CD4-positive, alpha-beta T cell treated with Interleukin-4 for 4 hours (primary cell): ENCODE measurements at places on chromosomes 5 and 9.
A peak's percentile ranks its signal among the peaks of the same experiment; 100 is the strongest.

DNA sequence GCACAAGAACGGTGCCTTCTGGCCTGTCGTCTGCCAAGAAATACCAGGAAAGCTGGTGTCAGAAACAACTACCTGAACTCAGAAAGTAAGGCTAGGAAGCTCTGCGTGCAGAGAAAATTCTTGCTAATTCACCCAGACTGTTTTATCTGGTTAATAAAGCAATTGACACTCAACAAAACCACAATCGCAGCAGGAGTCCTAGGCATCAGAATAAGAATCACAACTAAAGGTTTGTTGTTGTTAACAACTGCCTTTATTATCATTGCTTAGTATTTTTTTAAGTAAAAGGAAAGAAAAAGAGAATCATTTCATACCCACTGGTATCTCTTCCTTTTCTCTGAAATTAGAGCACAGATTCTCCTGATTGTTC is 3.9 kb upstream of the ISL1 start:
- DNase-seq, result no peak

DNA sequence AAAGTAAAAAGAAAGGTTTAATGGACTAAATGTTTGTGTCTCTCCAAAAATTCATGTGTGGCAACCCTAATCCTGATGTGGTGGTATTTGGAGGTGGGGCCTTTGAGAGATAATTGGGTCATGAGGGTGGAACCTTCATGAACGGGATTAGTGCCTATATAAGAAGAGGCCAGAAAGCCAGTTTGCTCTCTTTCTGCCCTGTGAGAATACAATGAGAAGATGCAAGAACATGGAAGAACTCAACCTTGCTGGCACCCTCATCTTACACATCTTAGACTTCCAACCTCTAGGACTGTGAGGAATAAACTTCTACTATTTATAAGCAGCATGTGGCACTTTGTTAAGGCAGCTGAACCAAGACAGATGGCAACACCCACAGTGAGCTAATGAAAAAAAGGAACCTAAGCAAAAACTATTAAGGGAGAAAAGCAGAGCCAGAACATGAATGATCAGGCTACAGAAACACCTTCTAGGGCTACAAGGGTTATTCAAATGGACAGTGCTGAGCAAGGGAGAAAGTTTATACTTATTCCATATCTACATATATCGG is 159.5 kb downstream of the PLK2 start:
- DNase-seq, result no peak

DNA sequence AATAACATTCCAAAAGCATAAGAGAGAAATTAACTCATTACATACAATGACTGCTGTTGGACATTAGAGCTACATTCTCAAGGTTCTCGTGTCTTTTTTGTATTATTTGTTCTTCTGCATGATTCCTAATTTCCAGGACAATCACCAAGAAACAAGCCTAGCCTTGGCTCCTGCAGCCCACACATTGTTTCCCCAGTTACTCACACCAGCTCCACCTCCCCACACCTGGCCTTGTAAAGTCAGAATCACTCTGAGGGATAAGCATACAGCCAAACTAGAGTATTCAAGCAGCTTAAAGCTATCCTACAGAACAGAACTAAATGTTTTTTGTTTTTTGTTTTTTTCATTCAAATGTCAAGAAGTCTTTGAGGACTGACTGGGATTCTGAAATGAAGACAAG is 189.2 kb downstream of the HINT1 start:
- DNase-seq, result no peak

- DNase-seq, result no peak
These were observed 19.6 kb downstream of the MFAP3 start for GRCh38 chr5:154058055-154059038.

GRCh38 chr9:135664266-135664665 is 1.2 kb downstream of the LCN9 start:
- no peak for DNase-seq

DNA sequence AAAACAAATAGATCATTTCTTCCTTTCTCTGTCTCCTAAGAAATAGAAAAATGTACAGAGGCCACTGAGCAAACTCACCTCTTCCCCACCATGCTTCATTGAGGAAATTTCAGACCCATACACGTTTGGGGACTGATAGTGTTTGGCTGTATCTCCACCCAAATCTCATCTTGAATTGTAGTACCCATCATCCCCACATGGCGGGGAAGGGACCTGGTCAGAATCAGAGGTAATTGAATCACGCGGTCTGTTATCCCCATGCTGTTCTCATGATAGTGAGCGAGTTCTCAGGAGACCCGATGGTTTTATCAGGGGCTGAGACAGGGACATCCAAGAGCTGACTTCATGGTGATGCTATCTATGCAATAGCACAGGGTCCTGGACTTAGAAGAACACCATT is 1655.8 kb downstream of the MAT2B start:
- DNase-seq, result no peak

GRCh38 chr9:137175345-137175961 is 3.6 kb upstream of the TMEM210 start:
- DNase-seq, result no peak

DNA sequence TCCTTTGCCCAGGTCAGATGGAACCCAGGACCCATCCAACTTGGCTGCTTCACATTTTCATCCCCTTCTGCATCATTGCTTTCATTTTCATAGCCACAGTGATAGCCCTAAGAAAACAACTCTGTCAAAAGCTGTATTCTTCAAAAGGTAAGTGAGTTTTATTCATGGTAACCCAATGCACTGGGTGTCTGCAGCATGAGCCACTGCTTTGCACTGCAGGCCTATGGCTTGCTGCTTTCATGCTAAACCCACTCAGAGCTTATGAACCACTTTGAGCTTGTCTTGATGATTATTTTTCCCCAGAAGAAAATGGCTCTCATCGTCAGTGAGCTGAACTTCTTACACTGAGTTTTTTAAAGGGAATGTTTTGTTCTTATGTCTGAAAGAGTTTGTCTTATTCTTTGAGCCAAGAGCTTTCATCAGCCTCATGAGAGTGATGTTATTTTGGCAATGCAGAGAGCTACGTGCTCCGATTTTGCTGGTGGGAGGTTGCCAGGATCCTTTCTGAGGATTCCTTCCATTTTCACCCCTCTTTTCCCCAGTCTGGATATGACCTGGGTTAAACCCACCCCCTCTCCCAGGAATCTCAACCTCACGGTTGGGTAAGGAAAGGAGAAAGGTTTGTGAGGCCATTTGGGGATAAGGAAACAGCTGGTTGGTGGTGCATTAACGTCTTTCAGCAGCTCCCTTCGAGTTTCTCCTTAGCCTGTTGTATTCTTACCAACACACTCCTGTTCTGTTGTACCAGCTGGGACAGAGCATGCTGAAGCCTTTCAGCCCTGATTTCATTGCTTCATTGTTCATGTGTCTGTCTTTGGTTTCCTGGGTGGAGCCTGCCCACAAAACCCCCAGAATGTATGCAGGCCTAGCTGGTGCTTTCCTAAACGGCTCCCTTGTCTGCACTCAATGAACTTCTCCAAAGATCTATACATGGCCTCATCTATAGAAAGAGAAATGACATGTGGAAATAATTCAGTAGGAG is 47.6 kb downstream of the PDCD1LG2 start:
- DNase-seq, result peak; percentile 86

DNA sequence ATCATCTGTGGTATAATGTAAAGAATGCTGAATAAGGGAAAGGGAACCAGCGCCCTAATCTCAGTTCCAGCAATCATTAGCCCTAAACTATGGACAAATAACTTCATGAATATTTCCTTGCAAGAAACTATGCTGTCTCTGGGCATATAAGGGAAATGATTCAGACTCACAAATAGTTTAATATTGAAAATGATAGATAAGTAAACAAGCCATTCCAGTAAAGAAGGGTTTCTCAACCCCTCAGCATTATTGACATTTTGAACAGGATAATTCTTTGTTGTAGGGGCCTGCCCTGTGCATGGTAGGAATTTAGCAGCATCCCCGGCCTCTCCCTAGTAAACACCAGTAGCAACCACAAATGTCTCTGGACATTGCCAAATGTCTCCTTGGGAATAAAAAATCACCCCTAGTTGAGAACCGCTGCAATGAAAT is 23.8 kb downstream of the C5 start:
- no peak for DNase-seq

- DNase-seq, result no peak
These were observed 113.8 kb downstream of the ALDH1A1 start for GRCh38 chr9:72839085-72839484.

GRCh38 chr9:97431549-97432143 is 19.8 kb downstream of the TDRD7 start:
- no peak for DNase-seq

DNA sequence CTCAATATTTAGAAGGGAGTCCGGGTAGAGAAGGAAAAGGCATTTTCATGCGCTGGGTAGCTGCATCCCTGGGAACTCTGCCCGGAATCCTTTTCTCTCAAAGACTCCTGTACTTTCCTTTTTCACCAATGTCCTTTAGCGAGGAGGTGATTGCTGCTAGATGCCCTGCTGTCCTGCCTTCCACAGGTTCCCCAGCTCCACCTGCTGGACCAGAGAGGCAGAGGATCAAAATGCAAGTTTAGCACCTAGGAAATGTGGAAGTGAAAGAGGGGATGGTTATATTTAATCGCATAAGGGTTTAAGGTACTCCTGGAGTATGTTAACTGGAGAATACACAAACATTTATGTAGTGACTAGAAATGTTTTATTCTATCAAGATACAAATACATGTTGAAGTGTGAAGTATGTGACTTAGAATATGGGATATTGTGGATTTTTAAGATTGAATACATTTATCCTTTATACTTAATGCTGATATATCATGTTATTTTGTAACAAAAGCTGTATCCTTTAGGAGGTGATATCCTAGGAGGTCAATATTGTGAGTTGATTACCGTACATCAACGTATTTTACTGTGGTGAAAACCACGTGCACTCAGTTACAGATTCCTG is 145.7 kb downstream of the ARHGAP26 start:
- DNase-seq, result no peak

DNA sequence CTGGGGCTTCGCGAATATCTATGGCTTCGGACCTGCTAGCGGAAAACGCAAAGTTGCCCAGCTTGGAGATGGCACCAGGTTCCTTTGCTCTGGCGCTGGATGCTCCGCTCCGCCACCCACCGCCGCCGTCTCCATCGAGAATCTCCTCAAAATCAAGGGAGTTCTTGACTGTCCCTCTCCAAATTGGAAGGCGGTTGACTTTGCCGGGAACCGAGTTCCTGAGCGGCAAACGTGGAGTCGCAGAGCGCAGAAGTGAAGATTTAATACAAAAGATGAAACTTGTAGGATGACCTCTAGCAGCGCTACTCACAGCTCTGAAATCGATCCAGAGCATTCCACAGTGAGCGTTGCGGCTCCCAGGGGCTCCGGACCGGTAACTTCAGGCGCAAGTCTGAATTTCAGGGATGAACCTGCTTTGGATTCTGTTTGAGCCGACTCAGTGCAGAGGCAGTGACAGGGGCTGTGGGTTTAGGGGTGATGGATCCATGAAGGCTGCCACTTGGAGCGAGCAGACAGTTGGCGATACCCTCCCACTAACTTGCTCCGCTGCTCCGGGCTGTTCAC is 1641.5 kb upstream of the C9orf72 start:
- DNase-seq, result no peak

GRCh38 chr5:54090495-54091120 is 219.8 kb downstream of the ARL15 start:
- no peak for DNase-seq

- no peak for DNase-seq
These were observed 149.9 kb upstream of the MAP1B start for GRCh38 chr5:71957292-71957898.

DNA sequence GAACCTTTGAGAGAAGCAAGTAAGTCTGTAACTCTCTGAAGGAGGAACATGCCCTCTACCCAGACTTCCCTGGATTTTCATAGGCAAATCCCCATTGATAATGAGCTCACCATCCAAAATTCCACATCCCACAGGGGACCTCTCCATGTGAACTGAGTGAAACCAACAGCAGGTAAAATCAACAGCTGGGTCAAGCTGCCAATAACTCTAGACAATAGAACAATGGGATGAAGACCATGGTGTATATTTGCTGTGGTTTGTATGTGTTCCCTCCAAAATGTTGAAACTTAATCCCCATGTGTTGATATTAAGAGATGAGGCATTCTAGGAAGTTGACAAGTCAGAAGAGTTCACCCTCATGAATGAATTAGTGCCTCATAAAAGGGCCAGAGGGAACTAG is 110.2 kb upstream of the MYO10 start:
- no peak for DNase-seq

DNA sequence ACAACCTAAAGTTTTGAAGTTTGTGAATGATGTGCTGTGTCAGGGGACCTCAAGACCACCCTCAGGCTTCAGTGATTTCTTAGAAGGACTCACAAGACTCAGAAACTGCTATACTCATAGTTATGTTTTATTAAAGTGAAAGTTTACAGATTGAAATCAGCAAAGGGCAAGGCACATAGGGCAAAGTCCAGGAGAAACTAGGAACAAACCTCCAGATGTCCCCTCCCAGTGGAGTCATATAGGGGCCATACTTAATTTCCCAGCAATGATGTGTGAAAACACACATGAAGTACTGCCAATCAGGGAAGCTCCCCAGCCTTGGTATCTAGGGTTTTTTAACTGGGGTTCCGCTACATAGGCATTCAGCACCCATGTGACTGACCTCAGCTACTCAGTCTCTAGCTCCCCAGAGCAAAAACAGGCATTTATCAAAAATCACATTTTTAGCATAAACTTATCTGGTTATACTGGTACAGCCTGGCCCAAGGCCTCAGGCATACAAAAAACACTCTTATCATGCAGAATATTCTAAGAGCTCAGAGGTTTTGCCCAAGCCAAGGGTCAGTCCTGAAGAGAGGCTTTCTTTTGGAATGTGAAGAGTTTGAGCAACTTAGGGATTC is 74.7 kb upstream of the ANKRD55 start:
- no peak for DNase-seq

DNA sequence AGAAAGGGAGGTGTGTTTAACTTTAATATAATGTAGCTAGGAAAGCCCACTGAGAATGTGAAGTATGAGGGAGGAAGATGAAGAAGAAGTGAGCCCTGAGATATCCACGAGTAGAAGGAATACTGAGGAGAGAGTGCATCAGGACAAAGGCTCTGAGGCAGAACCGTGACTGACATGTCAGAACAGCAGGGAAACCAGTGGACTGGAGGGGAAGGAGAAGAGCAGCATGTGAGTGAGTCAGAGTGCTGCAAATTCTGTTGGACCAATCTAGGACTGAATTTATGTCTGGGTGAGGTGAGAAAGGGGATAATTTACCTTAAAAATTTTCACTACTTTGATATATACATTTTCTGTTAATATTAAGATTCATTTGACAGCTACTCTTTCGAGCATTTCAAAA is 110.3 kb downstream of the ST8SIA4 start:
- DNase-seq, result no peak

DNA sequence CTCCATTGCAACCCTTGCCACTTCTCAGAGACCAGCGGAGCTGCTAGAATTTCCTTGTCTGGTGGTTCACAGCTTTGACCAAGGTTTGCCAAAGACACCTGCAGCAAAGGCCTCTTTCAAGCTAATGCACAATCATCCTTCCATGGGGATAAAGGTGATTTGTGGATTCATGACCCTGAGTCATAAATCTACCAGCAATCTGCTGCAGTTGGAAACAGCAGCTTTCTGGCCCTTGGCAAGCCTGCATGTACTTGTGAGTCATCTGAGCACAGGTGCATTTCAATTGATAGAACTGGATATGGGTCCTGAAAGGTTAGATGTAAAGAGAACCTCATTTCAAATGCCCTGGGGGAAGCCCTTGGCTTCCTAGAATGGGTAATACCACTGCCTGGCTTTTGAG is 21.6 kb upstream of the TCF7 start:
- DNase-seq, result no peak

GRCh38 chr9:27247756-27248155 is 49.2 kb downstream of the EQTN start:
- no peak for DNase-seq

GRCh38 chr9:115229496-115229895 is 111.5 kb upstream of the TNC start:
- DNase-seq, result no peak

GRCh38 chr5:102153003-102153759 is 142.9 kb downstream of the SLCO4C1 start:
- DNase-seq, result peak; percentile 19
